MV-4-11 (cell line): ENCODE measurements at places on chromosomes 2 and 18.

DNA sequence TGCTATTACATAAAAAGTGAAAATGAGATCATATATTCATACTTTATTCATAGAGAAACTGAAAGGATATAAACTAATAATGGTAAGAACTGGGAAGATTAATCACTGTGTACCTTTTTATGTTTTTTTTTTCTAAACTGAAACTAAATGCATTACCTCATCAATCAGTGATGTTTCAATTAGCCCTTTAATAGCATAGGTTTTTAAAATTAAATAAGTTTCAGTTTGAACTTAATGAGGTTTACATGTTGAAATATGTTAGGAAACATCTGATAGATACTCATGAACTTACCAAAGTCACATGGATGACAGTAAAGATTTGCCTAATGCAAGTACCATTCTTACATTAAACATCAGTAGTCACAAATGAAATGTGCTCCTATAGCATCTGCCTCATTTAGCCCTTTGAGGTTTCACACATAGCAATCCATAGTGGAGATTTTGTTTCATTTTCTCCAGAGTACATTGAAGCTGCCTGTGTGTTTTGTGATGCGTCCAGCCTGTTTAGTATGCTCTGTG is 8.9 kb downstream of the MAPRE2 start:
- no peak for DNase-seq

DNA sequence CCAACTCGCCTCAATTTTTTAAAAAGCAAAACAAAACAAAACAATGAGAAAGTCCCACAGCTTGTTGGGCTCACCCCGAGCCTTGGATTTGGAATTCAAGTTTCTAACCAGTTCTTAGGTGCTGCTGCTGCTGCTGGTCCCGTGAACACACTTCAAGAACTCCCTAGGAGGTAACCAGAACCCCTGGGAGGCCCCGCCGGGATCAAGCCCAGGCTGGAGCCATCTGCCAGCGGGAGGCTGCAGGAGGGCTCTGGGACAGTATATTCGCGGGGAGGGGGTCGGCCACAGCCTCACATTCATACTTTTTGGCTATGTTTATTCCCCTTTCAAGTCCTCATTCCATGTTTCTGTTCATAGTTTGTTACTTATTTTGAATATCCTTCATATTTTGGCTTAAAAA is 223.4 kb downstream of the TFCP2L1 start:
- no peak for DNase-seq

GRCh38 chr2:67046591-67046990 is 350.5 kb upstream of the ETAA1 start:
- no peak for DNase-seq

GRCh38 chr2:139685090-139685983 is 905.1 kb upstream of the NXPH2 start:
- DNase-seq: no peak

GRCh38 chr2:98457045-98457696 is 12.5 kb downstream of the INPP4A start:
- no peak for DNase-seq
